ENCODE measurements at places on chromosomes 6 and 20.

DNA sequence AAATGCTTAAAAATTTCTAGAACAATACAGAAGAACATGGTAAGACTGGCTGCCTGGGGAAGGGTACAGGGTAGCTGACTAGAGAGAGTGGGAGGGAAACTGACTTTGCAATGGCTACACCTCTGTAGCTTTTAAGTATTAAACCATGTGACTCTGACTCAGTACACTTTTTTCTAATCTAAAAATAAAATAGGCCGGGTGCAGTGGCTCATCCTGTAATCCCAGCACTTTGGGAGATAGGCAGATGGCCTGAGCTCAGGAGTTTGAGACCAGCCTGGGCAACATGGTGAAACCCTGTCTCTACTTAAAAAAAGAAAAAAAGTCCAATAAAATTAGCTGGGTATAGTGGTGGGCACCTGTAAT, 18.5 kb downstream of the ATP9A start:
- no peak for DNase-seq

GRCh38 chr6:70280400-70280853, 22.5 kb downstream of the COL9A1 start:
- peak; percentile 21 for DNase-seq

DNA sequence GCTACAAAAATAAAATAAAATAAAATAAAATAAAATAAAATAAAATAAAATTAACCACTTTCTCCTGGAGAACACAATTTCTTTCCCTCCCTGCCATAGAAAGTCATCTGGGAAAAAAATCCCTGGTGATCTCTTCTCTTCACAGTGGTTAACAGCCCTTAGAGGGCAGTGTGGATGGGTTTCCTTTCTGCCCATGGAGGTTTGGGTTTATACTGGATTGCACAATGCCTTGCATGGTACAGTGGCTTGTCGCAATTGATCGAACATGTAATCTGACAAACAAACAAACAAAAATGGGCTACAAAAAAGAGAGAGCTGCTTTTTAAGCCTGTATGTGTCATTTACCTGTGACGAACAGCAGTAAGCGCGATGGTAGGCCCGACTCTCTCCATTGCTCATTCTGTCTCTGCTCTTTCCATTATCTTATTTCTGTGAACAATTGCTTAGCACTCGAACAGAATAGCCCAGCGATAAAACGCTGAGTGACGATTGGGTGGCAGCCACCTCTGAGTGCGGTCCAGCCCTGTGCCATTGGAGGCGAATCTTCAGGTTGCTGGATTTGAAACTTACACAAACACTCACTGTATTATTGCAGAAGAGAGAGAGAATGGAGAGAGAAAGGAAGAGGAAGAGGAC, 166.1 kb downstream of the CD83 start:
- DNase-seq, result no peak

DNA sequence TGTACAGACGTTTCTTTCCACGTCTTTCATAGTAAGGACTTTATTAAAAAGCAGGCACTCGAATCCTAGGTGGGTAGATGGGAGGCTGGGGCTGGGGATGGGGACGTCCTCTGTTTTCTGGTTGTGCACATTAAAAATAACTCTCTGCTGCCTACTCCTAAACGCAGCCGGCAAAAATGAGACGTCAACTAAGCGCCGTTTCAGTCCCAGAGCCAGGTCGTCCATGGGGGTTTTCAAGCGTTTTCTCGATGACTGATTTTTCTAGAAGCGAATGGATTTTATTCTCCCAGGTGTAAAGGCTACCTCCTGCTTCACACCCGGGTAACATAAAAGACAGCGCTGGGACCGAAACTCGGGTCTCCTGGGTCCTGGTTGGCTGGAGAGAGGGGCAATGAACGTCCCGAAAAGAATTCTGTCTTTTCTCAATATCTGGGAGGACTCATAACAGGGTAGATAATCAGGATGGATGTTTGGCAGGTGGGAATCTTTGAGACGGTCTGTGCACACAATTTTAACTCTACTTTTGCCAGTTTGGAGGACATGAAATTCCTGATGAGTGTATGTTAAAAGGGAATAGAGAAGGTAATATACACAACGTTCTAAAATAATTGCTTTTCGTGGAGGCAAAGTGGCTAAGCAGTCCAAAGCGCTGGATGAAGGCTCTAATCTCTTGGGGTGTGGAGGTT, 25.2 kb downstream of the GPX6 start:
- DNase-seq, result no peak

DNA sequence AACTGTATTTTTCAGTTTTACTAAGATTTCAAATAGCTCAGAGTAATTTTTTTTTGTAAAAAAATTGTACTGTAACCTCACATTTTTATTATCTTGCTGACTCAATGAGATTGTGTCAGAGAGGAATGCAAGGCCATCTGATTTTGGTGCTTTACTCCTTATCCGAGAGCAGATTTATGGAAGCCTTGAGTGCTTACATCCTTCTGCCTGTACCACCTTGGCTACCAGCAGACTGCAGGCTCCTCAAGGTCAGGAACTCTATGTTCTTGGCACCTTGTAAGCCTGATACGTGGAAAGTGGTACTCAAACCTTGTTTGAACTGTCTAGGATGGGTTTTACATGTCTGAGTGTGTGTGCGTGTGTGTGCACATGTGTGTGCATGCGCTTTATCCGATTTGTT, 80.1 kb upstream of the MLIP start:
- no peak for DNase-seq

DNA sequence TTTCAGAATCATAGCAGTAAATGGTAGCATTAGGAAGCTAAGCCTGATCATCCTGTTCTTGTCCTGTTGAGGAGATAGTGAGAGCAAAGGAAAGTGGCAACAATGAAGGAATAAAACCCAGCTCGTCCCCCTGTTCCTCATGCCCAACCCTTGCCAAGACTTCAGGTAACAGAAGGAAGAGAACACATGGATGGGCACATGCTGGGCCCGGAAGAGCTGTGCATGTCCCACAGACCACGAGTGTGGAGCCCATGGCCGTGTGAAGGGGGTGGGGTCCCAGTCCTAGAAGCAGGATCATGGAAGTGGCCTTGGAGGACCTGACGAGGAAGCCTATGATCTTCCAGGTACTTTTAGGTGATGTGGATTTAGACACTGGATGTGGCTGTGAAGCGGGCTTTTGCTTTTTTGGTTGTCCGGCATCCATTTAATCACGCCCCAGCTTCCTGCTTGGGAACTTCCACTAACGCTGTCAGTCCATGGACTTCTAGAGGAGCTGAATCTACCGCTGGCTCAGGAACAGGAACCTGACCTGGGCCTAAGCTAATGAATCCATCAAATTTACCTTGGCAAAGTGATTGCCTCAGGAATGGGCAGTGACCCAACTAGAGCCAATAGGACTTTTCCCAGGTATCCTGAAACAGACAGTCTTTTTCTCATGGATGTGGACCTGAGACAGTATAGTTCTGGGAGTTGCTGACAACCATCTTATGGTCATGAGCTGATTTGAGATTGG, 79.3 kb upstream of the ARMC2 start:
- DNase-seq, result no peak

- DNase-seq, result no peak
These were observed 666.7 kb downstream of the EPM2A start for GRCh38 chr6:145068577-145068976.

GRCh38 chr6:46324706-46325105, 153.9 kb upstream of the ENPP5 start:
- DNase-seq, result no peak

DNA sequence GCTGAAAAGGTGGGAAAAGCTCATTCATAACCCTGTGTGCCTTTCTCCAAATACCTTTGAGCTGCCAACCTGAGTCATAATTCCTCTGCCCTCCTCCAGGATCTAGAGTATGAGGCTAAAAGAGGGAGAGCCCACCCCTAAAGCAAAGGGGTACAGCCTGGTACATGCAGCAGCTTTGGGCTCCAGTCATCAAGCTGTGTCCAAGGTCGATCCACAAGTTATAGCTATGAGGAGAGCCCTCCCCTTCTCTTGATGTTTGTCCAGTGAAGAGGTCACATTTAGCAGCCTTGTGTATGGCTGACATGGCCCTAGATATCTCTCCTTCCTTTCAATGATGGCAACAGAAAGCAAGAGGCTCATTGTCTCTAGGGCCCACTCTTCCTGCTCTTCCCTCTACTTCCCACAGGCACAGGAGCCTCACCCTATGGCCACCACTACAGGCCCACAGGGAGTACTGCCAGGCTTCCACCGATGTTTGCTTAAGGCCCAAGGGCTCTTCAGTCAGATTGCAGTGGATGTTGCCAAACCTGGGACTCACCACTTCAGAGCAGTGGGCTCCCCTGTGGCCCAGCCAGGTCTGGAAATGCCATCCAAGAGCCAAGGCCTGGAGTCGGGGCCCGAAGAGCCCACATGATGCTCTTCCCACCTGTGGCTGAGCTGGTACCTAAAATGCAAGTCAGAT, 176.8 kb downstream of the CD83 start:
- no peak for DNase-seq

DNA sequence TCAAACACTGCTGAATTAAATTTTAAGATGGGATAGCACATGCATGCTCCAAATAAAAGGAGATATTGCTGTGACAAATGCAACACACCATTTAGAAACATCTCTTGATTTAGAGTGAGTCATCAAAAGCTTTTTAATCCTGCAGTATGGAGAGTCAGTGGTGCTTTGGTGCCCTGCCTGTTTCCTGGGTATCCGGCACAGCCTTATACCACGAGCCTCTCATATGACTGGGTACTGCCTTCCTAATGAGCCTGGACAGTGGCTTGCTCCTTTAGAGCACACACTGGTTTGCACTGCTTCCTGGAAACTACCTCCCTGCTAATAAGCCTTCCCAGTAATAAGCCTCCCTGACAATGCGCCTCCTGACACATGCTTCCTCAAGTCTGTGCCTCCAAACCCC, 65.3 kb upstream of the KCNK16 start:
- DNase-seq, result no peak

DNA sequence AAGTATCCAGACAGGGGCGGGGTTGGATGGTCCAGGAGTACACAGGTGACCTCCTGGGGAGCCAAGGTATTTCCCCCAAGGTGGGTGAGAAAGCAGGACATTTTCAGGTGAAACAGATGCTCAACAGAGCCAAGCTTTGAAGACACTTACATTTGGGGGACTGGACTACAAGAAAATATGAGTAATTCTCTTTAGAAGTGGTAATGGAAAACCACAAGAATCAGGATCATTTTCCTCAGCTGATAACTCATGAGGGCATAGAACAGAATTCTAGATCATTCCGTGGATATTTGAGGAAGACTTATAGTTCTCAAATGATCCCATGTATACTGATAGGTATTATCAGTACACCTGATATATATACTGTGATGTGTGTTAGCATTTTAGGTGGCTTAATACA, 89.9 kb downstream of the UST start:
- no peak for DNase-seq

- DNase-seq, result no peak
These were observed 142.2 kb downstream of the WDR27 start for GRCh38 chr6:169559592-169559991.

DNA sequence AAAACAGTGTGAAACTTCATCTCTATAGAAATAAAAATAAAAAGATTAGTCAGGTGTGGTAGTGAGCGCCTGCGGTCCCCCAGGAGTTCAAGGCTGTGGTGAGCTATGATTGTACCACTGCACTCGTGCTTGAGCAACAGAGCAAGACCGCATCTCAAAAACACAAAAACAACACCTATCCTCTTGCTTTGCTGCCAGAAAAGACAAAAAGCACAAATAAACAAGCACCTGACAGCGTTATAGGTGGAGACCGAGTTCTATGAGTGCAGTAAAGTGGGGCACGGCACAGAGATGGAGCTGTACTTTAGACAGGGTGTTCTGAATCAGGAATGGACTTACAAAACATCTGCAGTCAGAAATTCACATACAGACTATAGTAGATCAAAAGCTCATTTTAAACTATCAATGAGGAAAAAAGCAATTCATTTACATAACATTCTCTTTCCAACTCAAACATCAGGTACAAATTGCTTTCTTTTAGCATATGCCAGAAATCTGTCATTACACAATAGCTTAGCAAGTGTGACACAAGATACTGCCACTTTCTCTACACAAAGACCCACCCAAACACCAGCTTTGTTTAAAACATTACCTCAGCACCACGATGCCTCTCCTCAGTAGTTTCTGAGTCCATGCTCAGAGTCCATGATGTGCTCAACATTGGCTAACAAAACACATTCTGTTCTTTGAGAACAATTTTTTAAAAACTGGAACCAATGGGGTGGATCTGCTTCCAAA, 10.1 kb downstream of the EZR start:
- DNase-seq, result no peak

DNA sequence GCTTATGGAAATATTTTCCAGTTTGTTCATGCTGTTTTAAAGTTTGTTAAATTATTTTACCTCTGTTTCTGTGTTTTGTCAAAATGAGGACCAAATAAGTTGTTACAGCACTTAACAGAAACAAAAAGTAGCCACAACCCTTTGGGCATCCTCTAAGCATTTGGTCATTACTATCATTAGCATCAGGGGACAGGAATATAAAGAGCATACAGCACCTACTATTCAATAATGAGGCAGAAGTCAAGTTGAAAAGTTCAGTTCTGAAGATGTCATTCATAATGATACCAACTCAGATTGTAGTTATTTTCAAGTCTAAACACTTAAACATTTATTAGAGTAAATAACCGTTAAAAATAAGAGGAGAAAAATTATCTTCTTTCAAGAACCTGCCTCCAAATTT, 862.3 kb upstream of the FLRT3 start:
- DNase-seq, result no peak

- DNase-seq, result no peak
These were observed 31.8 kb downstream of the TFAP2B start for GRCh38 chr6:50850223-50851048.

DNA sequence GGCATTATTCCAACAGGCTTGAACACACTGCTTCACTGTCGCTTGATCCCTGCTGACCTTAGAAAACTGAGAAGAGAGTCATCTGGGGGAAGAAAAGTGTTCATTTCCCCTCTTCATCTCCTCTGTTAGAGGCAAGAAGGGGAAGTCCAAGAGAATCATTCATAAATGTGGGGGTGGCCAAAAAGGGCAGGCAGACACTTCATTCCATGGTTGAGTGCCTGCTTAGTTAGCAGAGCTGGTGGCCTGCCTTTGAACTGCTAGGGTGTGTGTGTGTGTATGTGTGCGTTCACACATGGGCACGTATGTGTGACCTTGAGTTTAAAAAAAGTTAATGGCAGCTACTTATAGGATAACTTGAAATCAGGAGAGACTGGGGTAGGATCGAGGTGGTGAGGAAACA, 39.4 kb upstream of the RFPL4B start:
- DNase-seq, result no peak

GRCh38 chr20:37649017-37649416, 44.8 kb upstream of the CTNNBL1 start:
- no peak for DNase-seq

DNA sequence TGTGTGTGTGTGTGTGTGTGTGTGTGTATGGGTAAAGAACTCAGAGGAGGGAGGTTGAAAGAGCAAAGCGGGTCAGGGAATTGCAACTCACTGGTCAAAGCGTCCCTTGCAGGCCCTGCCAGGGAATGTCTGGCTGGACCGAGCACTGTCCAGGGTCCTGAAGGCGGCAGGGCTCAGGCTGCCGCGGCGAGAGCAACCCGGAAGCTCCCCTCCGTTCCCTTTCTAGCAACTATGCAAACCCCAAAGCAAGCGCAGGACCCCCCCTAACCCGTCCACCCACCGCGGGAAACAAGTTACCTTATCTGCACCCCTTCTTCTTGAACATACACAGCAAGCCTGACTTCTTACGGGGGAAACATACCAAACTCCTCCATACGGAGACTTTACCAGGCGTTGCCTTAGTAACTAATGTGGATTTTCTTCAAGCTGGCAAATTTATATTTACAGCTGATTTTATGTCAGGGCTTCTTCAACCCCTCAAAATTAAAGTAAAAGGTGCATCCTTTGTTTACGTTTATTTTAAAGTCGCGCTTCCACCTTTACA, 538 bp upstream of the GRM1 start:
- peak; percentile 64 for DNase-seq

Data from left cardiac atrium (tissue), 4 donors.